CD4-positive, alpha-beta T cell treated with Interleukin-12 subunit alpha and Interleukin-12 subunit beta, for 1 hour (primary cell): ENCODE measurements at places on chromosomes 3 and 15.
A peak's percentile ranks its signal among the peaks of the same experiment; 100 is the strongest.

- DNase-seq: no peak
These were observed 22.2 kb upstream of the JMJD7 start for GRCh38 chr15:41805711-41806110.

DNA sequence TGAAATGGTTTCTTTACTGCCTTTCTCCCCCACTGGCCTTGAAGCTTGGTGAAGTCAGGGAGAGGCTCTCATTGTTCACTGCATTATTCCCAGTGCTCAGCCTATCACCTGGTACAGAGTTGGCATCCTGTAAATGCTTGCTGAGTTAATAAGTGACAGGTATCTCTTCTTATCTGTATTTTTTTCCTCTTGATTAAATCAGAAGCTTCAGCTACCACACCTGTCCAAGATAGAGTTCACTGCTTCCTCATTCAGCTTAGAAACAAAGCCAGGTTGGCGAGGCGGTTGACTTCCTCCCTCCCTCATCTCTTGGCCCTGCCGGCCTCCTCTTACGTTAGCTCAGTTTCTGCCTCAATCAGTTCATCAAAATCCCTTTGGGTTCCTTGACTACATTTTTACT, 142.8 kb downstream of the LIPC start:
- no peak for DNase-seq

DNA sequence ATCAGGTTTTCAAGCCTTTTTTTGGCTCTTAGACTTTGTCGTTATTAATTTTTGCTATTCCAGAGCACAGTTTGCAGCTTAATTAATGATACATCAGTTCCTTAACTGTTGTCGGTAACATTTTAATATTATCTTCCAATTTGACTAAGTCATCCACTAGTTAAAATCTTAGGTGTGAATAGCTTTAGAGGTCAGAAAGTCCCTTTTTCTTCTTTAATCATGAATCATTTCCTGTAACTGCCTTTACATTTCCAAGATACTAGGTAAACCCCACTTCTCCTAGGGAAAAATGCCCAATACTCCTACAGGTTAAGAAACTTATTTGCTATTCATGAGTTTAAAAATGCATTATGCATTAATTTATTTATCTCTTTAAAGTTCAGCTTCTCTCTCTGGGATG, 260.9 kb upstream of the CFAP20DC start:
- no peak for DNase-seq

GRCh38 chr3:61505197-61505596, 56.2 kb upstream of the PTPRG start:
- no peak for DNase-seq

- DNase-seq: no peak
These were observed 338.5 kb upstream of the KCNH8 start for GRCh38 chr3:18809640-18810305.

GRCh38 chr15:84982301-84982920, 755 bp downstream of the PDE8A start:
- DNase-seq: peak; percentile 64

DNA sequence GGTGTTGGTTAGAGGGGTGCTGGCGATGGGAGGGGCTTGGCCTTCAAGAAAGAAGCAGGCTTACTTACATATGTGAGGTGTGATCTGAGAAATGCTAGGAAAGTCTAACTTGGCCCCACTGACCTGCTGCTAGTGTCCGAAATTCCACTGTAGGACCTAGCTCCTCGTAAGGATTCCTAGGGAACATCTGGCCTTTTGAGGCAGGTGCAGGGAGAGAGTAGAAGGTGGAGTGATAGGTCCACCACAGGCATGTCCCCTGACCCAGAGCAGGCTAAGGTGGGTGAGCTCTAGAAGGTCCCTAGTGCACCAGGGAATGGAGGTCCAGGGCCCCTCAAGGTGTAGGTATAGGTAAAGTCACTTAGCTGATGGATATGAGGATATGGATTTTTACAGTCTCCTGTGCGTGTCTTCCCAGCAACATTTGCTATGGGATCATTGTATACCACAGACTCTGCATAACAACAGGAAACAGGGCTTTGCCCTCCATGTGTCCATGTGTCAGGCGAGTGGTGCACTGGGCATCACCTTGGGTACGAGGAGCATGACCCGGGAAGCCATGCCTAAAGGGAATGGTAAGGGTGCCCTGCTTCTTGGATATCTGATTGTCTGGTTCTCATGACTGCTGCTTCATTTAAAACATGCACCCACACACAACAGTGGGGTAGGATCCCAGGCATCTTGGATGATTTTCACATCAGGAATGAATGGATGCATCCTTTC, 32.6 kb downstream of the POMGNT2 start:
- no peak for DNase-seq

DNA sequence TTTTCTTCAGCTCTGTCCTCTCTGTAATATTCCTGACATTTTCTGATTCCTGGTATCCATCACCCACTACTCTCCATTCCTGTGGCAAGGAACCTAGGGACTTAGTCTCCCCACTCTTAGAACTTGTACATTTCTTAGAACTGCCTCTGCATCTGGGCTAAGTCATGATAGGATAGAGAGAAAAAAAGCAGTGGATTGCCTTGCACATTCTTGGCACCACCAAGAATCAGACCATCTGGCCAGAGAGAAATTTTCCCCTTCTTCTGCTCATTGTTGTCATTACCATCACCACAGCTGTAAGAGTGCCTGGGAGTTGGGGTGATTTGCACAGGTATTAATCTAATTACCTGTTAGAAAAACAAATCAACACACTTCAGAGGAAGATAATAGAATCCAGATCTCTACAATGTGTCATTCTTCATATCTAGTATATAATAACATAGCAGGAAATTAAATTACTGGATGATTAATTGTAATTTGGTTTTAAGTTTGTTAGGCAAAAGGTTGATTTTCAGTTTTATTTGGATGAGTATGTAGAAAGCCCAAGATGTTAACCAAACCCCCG, 264.8 kb upstream of the ZPLD1 start:
- no peak for DNase-seq

DNA sequence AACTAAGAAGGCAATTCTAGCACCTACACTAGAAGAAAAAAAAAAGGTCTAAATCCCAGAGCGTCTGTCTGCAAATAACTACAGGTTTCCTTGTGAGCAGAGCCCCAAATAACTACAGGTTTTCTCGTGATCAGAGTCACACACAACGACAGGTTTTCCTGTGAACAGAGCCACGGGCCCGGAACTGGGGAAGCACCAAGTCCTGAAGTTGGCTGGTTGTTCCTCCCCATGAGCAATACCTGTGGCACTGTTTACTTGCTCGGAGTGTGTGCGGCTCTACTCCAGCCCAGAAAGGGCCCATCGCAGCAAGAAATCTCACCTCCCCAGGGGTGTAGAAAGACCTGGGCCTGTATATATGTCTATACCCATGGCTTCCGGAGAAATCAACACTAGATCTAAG, 644 bp upstream of the MASP1 start:
- no peak for DNase-seq

DNA sequence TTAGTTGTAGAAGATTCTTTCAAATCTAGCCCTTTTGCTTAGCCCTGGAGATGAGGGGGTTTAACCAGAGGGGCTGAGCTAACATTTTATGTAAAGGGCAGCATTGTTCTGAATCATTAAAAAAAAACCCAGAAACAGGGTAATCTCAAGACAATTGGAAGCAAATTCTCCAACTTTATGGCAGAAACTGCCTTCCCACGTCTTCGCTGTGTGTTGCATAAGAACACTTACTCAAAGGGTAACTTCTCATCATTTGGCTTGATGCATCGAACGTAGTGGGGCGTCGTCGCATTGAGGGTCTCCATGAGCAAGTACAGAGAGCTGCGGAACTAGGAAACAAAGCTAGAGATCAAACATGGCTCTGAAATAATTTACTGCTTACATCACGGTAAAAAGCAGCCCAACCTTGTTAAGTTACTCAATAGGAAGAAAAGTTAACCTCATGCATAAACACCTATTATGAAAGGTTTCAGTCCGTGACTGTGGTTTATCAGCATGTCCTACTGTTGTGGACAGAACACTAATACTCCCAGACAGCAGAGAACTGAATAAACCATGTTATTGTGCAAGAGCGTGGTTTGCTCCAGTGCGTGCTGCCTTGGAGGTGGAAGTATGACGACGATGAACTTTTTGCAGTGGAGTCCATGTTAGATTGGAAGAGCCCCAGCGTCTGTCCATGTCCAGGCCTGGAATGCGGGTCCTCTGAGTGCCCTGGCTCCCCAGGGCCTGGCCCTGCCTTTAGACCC, 48.7 kb downstream of the MYO5C start:
- DNase-seq: no peak

GRCh38 chr3:15512166-15512565, 9.3 kb downstream of the COLQ start:
- DNase-seq: no peak

DNA sequence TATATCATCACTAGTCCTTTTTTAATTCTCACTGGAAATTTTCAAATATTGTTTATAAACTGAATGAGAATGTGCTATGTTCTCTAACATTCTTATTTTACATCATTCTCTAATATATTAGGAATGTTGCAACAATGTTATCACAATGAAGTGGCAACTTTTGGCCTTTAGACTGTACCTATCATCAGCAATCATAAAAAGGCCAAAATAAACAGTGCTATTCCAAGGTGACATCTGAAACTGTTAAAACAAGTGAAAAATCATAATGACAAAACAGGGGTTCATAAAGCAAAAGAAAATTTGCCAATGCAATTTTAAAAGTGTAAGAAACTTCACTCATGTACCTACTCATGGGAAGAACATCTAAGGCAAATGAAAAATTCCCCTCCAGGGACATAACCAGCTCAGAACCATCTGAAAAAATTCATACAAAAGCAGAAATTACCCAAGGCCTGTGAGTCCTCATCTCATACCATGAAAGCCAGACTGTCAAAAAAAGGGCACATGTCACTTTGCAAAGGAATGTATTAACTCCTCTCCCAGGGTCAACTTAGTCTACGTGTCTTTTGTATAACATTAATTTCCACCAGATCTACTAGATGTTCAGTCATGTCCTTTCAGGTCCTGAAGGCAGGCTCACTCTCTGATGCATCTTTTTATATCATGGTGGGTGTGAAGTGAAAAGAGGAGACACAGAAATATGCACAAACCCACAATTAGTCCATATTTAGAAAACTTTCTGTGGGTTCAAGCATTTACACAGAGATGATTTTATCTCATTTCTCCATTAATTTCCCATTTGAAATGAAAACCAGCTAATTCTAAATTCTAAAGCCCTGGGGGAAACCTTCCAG, 211.9 kb downstream of the CBLB start:
- DNase-seq: no peak
